Small intestine (tissue), 16 donors: ENCODE measurements at places on chromosomes 7 and 10. TPM values are rescaled to one million over a fixed set of nuclear protein-coding genes. Genes with fewer than 3 reads are reported as not detected.

CCDC3 gene
- polyA plus RNA-seq = 6.4 TPM

CYTH3 gene
- polyA plus RNA-seq = 24.2 TPM

PLXNA4 gene
- polyA plus RNA-seq = under 0.01 TPM

GDF2 gene
- polyA plus RNA-seq = not detected

GRCh38 chr10:49781247-49781646 is 19.1 kb upstream of the OGDHL start:
- H3K36me3 ChIP-seq = no peaks in the 10 kb centered on the region
- H3K4me3 ChIP-seq = no peak overlapping the region
- no peak for DNase-seq
